ENCODE measurements at places on chromosomes 4 and X.

GRCh38 chr4:148184922-148185321 is 257.3 kb downstream of the NR3C2 start:
- DNase-seq, result no peak

DNA sequence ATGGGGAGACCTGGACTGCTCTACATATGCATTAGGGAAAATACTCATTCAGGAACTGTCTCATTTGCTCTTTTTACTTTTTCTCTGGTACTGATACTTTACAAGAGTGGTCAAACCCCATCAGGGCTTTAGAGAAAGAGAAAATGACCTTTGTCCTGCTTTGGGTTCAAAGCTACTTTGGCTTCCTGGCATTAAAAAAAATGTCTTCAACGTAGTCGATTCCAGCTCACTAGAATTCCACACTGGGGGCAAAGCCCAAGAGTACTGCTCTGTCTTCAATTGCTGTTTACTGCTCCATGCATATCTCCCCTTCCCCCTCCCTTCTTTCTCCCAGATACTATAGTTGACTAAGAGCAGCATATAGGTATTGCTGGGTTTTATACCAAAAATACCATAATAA is 98.0 kb downstream of the PAPSS1 start:
- DNase-seq, result no peak

- DNase-seq, result no peak
These were observed 144.6 kb upstream of the GPC4 start for GRCh38 chrX:133559909-133560308.

- no peak for DNase-seq
These were observed 329.6 kb upstream of the CLNK start for GRCh38 chr4:11014199-11014598.

DNA sequence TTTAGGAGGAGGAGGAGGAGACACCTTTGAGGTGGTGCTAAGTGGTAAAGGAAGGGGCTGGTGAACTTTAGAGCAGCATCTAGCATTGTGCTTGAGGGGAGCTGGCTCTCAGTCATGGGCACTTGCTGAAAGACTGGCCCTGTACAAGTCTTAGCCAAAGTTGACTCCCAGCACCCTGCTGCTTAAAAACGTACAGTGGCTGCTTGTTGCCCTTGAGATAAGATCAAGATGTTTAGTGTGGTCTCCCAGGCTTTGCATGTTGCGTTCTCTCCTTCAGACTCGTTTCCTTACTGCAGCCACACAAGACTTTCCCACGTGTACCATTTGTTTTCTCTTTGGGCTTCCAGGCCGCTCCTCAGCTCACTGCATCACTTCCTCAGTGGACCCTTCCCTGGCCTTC is 1.8 kb downstream of the MED28 start:
- DNase-seq, result no peak

DNA sequence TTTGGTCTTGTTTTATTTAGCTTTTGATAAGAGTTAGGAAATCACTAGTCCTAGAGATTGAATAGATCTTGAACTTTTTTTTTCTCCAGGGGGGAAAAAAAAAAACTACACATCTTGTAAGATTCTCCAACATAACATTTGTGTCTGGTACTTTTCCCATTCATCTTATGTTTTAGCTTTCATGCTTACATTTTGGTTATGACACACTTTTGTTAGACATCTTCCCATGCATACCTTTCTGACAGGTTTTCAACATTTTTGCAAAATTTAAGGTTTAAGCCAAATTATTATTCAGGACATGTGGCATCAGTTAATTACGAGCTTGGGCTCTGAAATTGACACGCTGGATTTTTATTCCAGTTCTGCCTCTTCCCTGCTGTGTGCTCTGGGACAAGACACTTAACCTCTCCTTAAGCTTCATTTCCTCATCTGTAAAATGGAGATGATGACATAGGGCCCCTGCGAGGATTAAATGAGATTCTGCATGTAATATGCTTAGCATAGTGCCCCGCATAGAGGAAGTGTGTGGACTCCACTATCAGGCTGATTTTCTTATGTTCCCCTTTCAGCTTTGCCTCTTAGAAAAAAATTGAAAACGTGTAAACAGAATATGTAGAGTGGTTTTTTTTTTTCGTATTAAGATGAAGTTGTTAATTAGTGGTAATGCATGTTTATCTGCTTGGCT is 5.3 kb downstream of the KIT start:
- no peak for DNase-seq
